ENCODE measurements at places on chromosomes 4 and X. TPM values are rescaled to one million over a fixed set of nuclear protein-coding genes. Genes with fewer than 3 reads are reported as not detected.

DNA sequence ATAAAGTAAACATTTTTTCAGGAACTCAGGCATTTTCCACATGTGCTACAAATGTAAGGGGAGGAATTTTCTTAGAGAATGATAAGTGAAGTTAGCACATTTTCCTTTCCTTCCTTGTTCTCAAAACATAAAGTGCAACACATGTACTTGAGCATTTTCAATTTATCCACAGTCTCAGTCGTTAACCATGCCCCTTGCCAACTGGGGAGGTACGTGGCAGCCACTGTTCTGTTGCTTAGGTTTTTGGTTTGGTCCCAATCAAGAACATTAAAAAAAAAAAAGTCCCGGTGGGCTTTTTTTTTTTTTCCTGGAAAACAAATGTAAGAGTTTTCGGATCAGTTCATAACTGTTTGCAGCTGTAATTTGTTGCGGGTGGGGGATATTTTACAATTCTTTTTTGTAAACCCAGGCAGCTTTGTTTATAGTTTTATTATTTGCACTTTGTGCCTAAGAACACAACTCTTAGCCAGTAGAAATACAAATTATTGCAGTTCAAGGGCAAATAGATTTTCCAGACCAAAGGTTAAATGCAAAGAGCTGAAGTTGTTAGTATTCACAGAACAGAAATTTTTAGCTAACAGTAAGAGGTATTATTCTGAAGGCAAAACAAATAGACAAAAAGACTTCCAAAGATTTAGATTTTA is 112.1 kb upstream of the NAP1L5 start:
- no peak for DNase-seq

GRCh38 chrX:130826249-130826648 is 76.8 kb downstream of the ENOX2 start:
- DNase-seq = no peak

- no peak for DNase-seq
These were observed 116.7 kb upstream of the CXCL13 start for GRCh38 chr4:77488882-77489281.

DNA sequence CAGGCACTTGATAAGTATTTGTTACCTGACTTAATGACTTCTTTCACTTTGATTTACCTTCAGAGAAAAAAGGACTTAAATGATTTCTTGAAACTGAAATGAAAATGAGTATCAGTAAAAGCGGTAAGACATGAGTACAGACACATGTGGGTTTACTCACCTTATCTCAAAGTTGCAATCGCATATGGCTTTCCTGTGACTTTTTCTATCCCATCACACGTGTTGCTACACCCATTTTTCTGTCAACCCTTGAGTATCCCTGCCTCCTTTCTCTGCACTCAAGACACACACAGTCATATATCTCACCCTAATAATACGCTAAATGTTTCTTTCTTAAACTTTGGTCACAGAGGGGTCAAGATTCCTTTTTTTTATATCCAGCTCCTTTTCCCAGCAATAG is 11.0 kb upstream of the ARHGEF38 start:
- DNase-seq = no peak

DNA sequence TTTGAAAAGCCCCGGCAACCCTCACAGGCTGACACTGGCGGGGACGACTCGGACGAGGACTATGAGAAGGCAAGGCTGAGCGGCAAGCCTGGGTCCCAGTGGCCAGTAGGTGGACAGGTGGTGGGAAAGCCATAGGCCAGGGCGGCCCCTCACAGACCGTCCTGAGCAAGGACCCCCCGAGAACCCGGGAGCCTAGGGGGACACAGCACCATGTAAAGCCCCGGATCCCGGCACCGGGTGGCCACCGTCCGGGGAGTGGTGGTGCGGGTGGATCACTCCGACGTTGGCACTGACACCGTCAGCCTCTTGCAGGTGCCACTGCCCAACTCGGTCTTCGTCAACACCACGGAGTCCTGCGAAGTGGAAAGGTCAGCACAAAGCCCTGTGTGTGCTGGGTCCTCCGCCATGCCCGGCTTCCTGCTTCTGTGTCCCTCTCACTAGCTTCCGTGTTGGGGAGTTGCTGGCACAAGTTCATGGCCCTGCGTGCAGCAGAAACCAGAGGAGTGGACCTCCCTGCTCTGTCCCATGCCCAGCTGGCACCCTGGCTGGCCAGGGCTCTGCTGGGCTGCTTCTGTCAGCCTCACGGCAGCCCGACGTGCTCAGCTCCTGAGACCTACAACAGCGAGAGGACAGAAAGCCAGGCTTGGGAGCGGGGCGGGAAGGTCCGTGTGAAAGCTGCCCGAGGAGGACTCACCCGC is 11.9 kb upstream of the ADD1 start:
- no peak for DNase-seq

DNA sequence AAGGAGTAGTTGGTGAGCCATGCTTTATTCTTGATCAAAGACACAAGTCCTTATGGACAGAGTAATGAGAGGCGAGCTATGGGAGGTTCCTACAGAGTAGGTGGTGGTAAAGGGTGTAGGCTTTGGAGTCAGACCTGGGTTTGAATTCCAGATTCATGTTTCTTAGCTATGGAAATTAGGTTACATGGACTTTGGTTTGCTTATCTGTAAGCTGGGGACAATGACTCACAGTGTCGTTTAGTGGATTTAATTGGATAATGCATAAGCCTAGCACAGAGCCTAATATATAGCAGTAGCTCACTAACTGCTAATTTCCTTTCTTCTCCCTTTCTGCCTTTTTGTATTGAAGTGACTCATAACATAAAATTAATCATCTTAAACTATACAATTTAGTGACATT is 5.0 kb upstream of the TRPC5 start:
- no peak for DNase-seq

- no peak for DNase-seq
These were observed 14.1 kb upstream of the USO1 start for GRCh38 chr4:75710246-75710645.

- DNase-seq = no peak
These were observed 9.9 kb upstream of the GK start for GRCh38 chrX:30643313-30643821.

GRCh38 chr4:174365018-174365587 is 81.4 kb downstream of the CEP44 start:
- DNase-seq = peak; percentile 16

The GABRA4 gene
- 0.49 TPM for total RNA-seq

The SRPX gene
- 42.0 TPM for total RNA-seq

The CXorf38 gene
- total RNA-seq = 9.5 TPM
